ENCODE measurements at places on chromosomes 6 and 20.

- no peak for DNase-seq
These were observed 59.7 kb downstream of the SYNJ2 start for GRCh38 chr6:158041370-158041769.

GRCh38 chr6:86459978-86460377, 477.4 kb upstream of the HTR1E start:
- DNase-seq: no peak

- DNase-seq: no peak
These were observed 438.9 kb downstream of the GRIK2 start for GRCh38 chr6:101832371-101832770.

DNA sequence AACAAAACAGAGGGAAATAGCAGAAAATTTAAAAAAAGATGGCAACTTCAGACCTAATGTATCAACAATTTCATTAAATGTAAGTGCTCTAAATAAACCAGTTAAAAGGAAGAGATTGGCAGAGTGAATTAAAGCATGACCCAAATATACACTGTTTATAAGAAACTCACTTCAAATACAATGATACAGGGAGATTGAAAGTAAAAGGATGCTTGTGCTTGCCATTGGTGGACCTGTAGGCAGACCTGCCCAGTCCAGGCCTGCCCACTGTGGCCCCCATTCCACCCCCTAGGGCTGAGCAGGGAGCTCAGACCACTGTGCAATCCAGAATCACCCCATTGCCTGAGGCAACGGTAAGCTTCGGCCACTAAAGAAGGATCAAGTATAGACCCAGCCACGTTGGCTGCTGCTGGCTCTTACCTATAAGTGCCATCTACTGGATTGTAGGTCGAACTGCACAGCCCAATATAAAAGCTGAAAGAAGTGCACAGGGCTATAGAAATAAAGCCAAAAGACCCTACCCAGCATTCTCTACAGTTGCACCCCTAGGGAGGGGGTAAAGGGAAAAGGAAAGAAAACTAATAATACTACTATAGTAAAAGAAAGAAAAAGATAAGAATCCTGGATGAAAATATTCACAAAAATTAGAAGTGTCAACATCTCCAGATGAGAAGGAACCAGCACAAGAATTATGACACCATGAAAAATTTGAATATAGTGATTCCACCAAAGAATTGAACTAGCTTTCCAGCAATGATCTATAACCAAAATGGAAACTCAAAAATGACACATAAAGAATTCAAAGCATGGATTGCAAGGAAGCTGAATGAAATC, 36.1 kb downstream of the PSMB1 start:
- peak; percentile 45 for DNase-seq

DNA sequence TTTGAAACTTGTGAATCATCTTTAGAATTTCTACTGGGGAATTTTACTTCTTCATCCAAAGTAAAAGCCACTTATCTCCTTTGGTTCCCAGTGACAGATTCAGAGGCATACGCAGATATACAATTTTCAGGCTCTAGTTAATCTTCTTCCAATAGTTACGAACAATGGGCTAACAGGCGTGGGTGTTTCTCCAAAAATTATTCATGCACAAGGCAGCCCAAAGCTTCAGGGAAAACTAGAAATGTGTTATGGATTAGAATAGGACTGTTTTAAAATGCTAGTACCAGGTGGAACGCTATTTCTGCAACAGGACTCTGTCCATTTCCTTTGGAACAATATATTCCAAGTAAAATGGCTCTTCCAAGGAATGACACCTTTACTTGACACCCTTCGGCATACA, 102.2 kb downstream of the ZNF217 start:
- no peak for DNase-seq

- no peak for DNase-seq
These were observed 481.6 kb downstream of the PRKN start for GRCh38 chr6:162245830-162246420.

- no peak for DNase-seq
These were observed 17.8 kb downstream of the GRM4 start for GRCh38 chr6:34128045-34128444.

- DNase-seq: no peak
These were observed 257.5 kb downstream of the ARID1B start for GRCh38 chr6:157034436-157035230.

GRCh38 chr20:49400410-49400809, 82.1 kb downstream of the KCNB1 start:
- no peak for DNase-seq

GRCh38 chr20:13231031-13231752, 10.1 kb downstream of the ISM1 start:
- DNase-seq: no peak

- DNase-seq: no peak
These were observed 33.7 kb upstream of the ZBP1 start for GRCh38 chr20:57653910-57654309.

Measured in glomerular endothelial cell (primary cell).